ENCODE measurements at places on chromosomes 6 and 20. TPM values are rescaled to one million over a fixed set of nuclear protein-coding genes. Genes with fewer than 3 reads are reported as not detected.

DNA sequence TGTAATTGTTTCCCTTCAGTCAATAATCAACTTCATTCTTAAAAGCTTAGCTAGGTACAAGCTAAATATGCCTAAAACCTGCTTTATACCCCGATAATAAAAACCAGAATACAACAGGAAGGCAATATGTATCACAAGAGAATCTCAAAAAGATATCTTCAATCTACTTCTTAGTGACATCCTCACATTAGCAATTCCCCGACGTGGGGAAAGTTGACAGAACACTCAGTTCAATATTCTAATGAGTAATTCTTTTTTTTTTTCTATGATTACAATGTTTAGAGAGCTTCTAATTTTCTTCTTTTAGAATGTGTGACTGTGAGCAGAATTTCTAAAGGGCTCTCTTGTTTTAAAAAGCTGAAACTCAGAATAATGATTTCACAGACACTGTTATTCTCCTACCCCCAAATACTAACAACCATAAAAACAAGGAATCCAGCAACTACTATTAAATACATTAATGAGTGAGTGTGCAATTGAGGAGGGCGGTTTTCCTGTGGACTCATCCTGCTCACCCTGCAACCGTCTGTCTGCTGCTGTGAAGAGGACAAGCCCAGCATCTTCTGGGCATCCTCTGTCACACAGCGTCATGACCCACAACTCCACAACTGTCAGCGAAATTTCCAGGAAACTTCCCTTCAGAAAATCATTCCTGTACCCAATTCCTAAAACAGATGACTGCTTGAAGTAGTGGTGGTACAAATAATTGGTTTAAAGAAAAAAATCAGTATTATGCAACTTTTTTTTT is 68.1 kb downstream of the DTNBP1 start:
- no peak overlapping the region for H3K27ac ChIP-seq
- no peaks in the 10 kb centered on the region for H3K27me3 ChIP-seq
- DNase-seq, result no peak
- H3K4me3 ChIP-seq, result no peak overlapping the region
- H3K36me3 ChIP-seq, result peaks cover 1% of the 10 kb centered on the region

DNA sequence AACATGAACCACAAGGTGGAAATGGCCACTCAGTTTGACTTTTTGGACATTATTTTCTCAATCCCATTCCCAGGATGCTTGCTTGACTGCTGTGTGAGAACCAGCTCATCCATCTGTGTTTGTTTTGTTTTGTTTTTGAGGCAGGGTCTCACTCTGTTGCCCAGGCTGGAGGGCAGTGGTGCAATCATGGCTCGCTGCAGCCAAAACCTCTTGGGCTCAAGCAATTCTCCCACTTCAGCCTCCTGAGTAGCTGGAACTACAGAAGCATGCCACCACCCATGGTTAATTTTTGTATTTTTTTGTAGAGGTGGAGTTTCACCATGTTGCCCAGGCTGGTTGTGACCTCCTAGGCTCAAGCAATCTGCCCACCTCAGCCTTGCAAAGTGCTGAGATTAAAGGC is 166.0 kb upstream of the CDH4 start:
- no peak for DNase-seq
- H3K36me3 ChIP-seq, result no peaks in the 10 kb centered on the region
- H3K4me3 ChIP-seq, result no peak overlapping the region

- no peak overlapping the region for H3K4me3 ChIP-seq
- H3K4me1 ChIP-seq, result peaks cover 22% of the 10 kb centered on the region
- peaks cover 9% of the 10 kb centered on the region for H3K36me3 ChIP-seq
- no peak overlapping the region for H3K27ac ChIP-seq
- H3K27me3 ChIP-seq, result no peaks in the 10 kb centered on the region
Measured at GRCh38 chr6:83062225-83062624, 3.4 kb downstream of the UBE3D start.

DNA sequence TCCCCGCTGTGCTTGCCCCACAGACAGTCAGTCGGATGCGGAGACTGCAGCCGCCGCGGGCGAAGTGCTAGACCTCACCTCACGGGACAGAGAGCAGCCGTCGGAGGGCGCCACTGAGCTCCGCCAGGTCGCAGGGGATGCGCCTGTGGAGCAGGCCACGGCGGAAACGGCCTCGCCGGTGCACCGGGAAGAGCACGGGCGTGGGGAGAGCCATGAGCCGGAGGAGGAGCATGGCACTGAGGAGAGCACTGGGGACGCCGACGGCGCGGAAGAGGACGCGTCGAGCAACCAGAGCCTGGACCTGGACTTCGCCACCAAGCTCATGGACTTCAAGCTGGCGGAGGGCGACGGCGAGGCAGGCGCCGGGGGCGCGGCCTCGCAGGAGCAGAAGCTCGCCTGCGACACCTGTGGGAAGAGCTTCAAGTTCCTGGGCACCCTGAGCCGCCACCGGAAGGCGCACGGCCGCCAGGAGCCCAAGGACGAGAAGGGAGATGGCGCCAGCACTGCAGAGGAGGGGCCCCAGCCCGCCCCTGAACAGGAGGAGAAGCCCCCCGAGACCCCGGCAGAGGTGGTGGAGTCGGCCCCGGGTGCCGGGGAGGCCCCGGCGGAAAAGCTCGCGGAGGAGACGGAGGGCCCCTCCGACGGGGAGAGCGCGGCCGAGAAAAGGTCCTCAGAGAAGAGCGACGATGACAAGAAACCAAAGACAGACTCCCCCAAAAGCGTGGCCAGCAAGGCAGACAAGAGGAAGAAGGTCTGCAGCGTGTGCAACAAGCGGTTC is 66.4 kb downstream of the SSR1 start:
- no peaks in the 10 kb centered on the region for H3K27me3 ChIP-seq
- peaks cover 15% of the 10 kb centered on the region for H3K36me3 ChIP-seq
- no peak overlapping the region for H3K4me3 ChIP-seq

COL11A2 gene
- 1.0 TPM for total RNA-seq
